ENCODE measurements at places on chromosomes 2 and 18.

DNA sequence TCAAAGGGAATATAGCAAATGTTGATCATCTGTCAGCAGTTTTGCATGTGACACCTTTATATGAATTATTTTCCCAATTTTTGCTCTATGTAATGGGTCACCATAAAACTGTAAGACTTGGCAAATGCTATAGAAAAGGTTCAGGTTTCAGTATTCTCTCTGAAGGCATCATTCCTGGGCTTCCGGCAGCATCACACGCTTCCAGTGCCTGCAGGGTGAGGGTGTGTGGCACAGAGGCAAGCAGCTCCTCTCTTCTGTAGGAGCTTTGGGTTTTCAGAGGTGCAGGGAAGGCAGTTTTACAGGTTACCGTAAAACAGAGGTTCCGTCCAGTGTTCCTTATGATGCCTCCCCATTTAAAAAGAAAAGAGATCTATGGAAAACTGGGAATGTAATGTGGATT lies 18.8 kb downstream of the COA5 start:
- DNase-seq: no peak

DNA sequence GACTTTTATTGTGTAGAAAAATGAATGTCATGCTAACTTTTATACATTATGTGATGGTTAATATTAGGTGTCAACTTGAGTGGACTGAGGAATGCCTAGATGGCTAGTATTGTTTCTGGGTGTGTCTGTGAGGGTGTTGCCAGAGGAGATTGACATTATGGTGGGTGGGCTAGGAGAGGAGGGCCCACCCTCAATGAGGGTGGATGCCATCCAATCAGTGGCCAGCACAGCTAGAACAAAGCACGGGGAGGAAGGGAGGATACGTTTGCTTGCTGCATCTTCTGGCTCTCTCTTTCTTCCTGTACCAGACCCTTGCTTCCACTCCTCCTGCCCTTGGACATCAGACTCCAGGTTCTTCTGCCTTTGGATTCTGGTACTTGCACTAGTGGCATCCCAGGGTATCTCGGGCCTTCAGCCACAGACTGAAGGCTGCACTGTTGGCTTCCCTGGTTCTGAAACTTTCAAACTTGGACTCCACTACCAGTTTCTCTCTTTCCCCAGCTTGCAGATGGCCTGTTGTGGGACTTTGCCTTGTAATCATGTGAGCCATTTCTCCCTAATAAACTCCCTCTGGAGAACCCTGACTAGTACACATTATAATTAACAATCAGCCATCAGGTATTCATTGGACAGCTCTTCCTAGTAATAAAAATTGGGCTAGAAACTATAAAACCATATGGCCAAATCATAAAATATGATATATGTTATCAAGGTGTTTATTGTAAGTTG lies 31.7 kb upstream of the ZCCHC2 start:
- DNase-seq: no peak

GRCh38 chr18:32360682-32361345 lies 109.9 kb downstream of the GAREM1 start:
- DNase-seq: no peak

- DNase-seq: no peak
Measured at GRCh38 chr2:179057737-179058136, 7.8 kb upstream of the CCDC141 start.

- DNase-seq: no peak
Measured at GRCh38 chr2:131132729-131133128, 27.6 kb downstream of the PLEKHB2 start.

GRCh38 chr2:225735844-225736243 lies 336.3 kb downstream of the NYAP2 start:
- no peak for DNase-seq

DNA sequence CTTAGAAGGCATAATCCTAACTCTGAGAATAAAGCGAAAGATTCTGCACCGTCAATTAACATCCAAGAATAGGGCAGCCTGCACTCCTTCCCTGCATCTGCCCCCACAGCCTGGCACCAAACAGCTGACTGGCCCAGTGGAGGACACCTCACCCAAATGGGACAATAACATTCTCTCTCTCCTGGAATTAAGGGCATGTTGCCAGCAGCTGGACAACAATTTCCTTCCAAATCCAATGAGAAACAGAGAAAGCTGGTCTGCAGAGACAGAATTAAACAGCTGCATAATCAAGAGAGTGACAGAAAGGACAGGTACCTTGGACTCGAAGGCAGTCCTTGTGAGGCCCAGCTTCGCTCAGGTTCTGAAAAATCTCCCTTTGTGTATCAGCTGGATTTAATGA lies 15.0 kb downstream of the COX7A2L start:
- no peak for DNase-seq

- no peak for DNase-seq
Measured at GRCh38 chr2:216956820-216957493, 97.1 kb upstream of the TNP1 start.

DNA sequence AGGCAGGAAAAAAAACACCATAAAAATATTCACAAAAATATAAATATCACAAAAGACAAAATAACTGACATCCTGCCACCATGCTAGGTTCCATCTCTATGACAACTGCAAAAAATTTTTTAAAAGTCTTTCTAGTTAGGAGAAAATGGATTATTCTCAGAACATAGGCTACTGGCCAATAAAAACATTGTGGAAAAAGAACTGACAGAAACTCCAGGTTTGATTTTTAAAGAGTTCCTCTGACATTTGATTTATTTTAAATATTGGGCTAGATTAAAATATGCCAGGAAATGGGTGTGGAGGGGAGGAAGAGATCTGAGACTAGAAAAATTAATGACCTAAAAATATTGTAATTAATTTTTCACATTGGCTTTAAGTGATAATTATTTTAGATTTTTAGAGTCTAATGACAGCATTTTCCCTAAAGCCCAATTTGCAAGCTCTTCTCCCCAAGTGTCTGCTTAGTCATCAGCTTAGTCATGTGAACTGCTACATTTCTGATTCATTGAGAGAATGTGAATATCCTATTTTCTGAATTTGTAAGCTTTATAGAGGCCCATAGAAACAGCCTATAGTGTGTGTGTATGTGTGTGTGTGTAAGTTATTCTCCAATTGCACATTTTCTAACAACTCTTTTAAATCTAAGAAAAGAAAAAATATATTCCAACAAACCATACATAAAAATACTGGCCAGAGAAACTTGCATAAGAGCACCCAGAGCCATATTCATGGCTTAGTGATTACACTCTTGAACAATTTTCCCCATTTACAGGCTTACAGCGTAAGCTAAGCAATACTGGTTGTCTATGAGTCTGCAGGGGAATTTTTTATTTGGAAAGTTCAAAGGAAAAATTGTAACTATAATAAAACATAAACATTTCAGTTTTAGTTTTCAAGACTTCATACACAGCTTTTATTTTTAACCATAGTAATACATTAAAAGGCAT lies 48.4 kb downstream of the TMEFF2 start:
- DNase-seq: no peak

All from GM12864 (cell line).